Cardiac muscle cell (in vitro differentiated cells and primary cell): ENCODE measurements at places on chromosomes 1 and 21. TPM values are rescaled to one million over a fixed set of nuclear protein-coding genes. Genes with fewer than 3 reads are reported as not detected.

SLC45A1 gene
- 0.34 and 0.79 TPM in 2 replicates for polyA plus RNA-seq

CR2 gene
- polyA plus RNA-seq = not detected in 2 replicates

ATP6V1G3 gene
- not detected in 2 replicates for polyA plus RNA-seq

DNA sequence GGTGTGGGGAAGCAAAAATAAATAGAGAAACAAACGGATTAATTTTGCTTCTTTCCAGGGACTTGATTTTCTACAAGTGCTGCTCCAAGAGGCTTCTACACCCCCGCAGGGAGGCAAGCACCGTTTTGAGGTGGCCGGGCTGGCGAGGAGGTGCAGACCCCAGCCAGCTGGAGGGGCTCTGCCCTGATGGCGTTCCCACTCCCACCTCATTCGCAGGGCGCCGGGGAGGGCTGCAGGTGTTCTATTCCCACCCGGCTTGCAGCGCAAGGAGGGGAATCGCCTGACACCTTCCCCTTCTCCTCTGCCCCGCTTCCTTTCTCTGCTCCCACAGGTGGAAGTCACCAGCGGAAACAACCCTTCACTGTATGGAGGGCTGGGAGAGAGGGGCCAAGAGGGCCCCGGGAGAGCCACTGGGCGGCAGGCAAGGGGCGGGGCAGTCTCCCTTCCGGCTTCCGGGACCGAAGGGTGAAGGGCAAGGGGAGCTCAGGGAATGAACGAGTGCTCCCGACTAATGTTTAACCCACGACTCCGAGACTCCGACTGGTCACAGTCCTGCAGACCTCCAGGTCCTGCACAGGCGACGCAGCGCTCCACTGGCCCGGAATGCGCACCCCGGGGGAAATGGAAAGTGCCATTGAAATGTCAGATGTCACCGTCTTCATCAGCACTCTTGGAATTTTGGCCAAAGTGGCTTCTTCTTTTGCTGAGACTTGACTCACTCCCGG lies 29.1 kb downstream of the TEX35 start:
- DNase-seq = peak; percentile 69

- DNase-seq = no peak
Measured at GRCh38 chr1:65946376-65946775, 153.7 kb downstream of the PDE4B start.

- DNase-seq = no peak
Measured at GRCh38 chr1:201311356-201312011, 28.2 kb downstream of the PKP1 start.

DNA sequence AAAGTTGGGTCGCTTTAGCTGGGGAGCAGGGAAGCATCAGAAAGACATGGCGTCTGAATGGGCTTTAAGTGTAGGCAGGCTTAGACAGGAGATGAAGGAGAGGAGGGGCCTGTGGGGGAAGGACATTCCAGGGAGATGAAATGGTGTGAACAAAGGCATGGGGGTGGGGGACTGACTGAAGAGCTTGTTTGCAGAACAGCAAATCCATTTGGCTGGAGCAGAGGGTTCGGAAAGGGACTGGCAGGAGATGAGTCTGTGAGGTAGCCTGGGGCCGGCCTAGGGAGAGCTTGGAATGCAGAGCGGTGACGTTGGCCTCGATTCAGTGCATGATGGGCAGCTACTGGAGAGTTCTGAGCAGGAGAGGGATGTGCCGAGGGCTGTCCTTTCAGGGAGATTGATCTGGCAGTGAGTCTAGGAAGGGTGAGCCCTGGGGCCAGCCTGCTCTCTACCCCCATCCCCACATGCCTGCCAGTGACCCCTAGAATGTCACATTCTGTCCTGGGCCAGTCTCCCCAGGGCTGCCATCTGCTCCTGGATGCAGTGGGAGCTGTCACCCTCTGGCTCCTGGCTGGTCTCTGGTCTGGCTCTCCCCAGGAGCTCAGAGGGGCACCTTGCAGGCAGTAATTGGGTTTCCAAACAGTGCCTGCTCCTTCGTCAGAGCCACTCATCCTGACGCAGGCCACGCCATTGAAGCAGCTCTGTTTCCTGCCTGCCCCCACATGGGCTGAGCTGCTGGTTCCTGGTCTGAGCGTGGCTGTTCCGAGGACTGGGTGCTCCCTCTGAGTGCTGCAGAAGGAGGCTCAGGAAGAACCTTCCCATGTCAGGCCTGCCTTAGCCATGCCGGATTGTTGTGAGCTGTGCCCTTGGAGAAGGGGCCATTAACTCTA lies 22.3 kb upstream of the TMEM222 start:
- peak; percentile 98 for DNase-seq

NEGR1 gene
- polyA plus RNA-seq = 0.20 and 0.35 TPM in 2 replicates

OSCP1 gene
- polyA plus RNA-seq = 19.5 and 22.0 TPM in 2 replicates

GRCh38 chr1:13540866-13541265 lies 27.1 kb upstream of the LRRC38 start:
- no peak for DNase-seq
